ENCODE measurements at places on chromosomes 16 and 17.

GRCh38 chr16:72876981-72877373 lies 171.0 kb downstream of the ZFHX3 start:
- H3K36me3 ChIP-seq = no peaks in the 10 kb centered on the region
- no peak overlapping the region for H3K27ac ChIP-seq
- no peak for DNase-seq
- no peaks in the 10 kb centered on the region for H3K4me1 ChIP-seq
- no peaks in the 10 kb centered on the region for H3K27me3 ChIP-seq
- H3K4me3 ChIP-seq = no peak overlapping the region

DNA sequence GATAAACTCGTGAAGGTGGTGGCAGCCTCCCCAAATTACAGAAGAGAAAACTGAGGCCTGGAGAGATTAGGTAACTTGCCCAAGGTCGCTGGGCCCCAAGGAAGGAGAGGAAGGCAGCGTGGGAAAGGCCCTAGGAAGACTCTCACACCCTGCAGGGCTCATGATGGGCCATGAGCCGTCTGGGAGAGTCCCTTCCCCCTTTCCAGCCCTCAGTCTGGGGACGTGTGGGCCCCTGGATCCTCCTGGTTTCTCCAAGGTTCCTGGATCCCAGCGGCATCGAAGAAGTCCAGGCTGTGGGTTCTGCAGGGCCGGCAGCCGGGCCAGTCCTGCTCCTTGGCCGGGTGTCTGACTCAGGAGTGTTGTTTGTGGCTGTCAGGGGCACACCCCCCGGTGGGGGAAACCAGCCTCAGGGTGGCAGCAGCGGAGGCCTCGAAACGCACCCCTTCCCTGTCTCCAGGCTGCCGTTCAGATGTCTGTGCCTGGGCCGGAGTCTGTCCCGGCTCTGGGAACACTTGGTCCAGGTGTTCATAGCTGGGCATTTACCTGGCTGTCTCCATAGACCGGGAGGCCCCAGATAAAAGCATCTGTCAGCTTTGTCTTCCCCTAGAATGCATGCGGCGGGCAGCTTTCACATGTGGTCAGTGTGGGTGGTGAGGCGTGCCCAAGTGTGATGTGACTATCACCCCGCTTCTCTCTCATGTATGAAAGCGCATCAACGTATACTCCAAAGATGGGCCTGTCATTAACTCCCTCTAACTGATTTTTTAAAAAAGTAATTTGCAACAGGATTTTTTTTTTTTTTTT lies 3.7 kb upstream of the RAP1GAP2 start:
- H3K36me3 ChIP-seq = no peaks in the 10 kb centered on the region
- H3K4me1 ChIP-seq = peaks cover 26% of the 10 kb centered on the region
- no peak overlapping the region for H3K27ac ChIP-seq
- H3K27me3 ChIP-seq = no peaks in the 10 kb centered on the region
- H3K4me3 ChIP-seq = no peak overlapping the region
- DNase-seq = no peak

GRCh38 chr17:76943781-76944213 lies 75.6 kb downstream of the MGAT5B start:
- no peak overlapping the region for H3K4me3 ChIP-seq
- H3K27me3 ChIP-seq = no peaks in the 10 kb centered on the region
- DNase-seq = no peak
- no peaks in the 10 kb centered on the region for H3K4me1 ChIP-seq
- no peak overlapping the region for H3K27ac ChIP-seq
- no peaks in the 10 kb centered on the region for H3K36me3 ChIP-seq

DNA sequence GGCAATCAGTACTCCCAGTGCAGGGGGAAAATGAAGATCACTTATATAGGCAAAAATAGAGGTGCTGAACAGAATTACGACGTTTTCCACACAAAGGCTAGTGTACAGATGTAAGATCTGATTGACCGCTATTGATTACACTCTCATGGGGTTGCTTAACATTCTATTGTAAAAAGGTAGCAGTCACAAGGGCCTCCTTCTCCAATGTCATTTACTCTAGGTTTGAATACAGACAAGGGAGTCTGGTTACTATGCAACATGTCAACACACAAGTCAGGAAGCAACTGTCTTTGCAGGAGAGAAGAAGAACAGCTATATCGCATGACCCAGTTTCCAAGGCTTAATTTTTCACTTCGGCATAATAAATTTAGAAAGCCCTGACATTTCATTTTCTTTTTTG lies 7.9 kb downstream of the KRT37 start:
- H3K36me3 ChIP-seq = no peaks in the 10 kb centered on the region
- H3K27me3 ChIP-seq = no peaks in the 10 kb centered on the region
- no peak for DNase-seq
- no peak overlapping the region for H3K4me3 ChIP-seq

DNA sequence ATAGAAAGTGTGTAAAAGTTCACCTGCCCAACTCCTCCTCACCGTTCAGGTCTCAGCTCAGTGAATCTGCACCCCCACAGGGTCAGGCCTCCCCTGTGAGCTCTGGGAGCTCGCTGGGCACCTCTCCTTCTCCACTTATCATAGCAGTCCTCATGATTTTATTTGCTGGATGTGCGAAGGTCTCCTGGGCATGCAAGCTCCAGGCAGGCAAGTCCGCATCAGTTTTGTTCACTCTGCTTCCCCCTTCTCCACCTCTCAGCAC lies 112.8 kb downstream of the ZNF423 start:
- H3K4me1 ChIP-seq = no peaks in the 10 kb centered on the region
- no peak overlapping the region for H3K4me3 ChIP-seq
- DNase-seq = no peak
- H3K36me3 ChIP-seq = no peaks in the 10 kb centered on the region
- no peak overlapping the region for H3K27ac ChIP-seq

DNA sequence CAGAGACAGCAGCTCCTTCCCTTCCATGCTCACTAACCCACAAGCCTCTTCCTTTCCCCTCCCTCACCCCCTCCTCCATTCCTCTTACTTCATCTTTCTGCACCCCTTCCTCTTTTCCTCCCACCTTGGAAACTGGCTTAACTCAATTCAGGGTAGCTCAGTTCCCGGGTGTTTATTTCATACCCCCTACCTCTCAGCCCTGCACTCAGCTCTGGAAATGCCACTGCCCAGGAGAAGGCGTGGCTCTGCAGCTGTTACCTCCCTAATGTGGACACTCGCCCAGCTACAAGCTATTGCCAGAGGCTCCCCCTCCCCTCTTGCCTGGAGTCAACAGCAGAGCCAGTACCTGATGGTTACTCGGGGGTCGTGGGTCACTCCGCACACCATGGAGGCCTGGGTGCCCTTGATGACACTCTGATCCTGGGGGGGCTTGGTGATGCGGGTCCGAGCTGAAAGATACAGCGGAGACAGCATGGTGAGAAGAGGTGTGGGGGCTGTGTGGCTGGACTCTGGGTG lies 118.4 kb upstream of the CDC42EP4 start:
- no peaks in the 10 kb centered on the region for H3K36me3 ChIP-seq
- DNase-seq = no peak
- no peaks in the 10 kb centered on the region for H3K27me3 ChIP-seq
- H3K27ac ChIP-seq = no peak overlapping the region
- H3K4me1 ChIP-seq = no peaks in the 10 kb centered on the region

- no peaks in the 10 kb centered on the region for H3K27me3 ChIP-seq
- H3K4me3 ChIP-seq = peak overlapping the region; percentile 95
- no peaks in the 10 kb centered on the region for H3K4me1 ChIP-seq
- H3K36me3 ChIP-seq = peaks cover 29% of the 10 kb centered on the region
- peak overlapping the region; percentile 15 for H3K27ac ChIP-seq
These were observed 3.2 kb downstream of the ACTG1 start for GRCh38 chr17:81509207-81509971.

- no peak for DNase-seq
- H3K27ac ChIP-seq = no peak overlapping the region
- H3K27me3 ChIP-seq = no peaks in the 10 kb centered on the region
- no peak overlapping the region for H3K4me3 ChIP-seq
- no peaks in the 10 kb centered on the region for H3K4me1 ChIP-seq
These were observed 29.0 kb downstream of the HELZ start for GRCh38 chr17:67215991-67216421.

DNA sequence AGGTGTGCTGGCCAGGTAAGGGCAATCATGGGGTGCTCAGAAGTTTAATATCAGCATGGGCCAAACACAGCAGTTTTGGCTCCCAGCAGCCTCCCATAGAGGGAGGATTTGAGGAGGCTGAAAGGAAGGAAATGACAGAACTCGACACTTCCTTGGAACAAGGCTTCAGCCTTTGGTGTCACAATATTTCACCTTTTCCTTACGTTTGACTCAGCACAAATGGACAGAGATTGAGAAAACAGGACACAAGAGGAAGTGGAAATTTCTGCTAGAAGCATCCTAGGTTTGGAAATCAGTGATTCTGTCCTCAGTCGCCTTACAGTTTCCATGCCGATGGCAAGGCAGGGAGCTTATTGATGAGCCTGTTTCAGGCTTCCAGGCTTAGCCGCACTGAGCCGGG lies 181.4 kb downstream of the MAF start:
- no peaks in the 10 kb centered on the region for H3K4me1 ChIP-seq
- H3K27me3 ChIP-seq = no peaks in the 10 kb centered on the region
- H3K27ac ChIP-seq = no peak overlapping the region
- no peak overlapping the region for H3K4me3 ChIP-seq

GRCh38 chr16:4537376-4538343 lies 913 bp downstream of the CDIP1 start:
- no peaks in the 10 kb centered on the region for H3K36me3 ChIP-seq
- H3K27me3 ChIP-seq = no peaks in the 10 kb centered on the region
- H3K4me3 ChIP-seq = peak overlapping the region; percentile 70
- peaks cover 11% of the 10 kb centered on the region for H3K4me1 ChIP-seq

DNA sequence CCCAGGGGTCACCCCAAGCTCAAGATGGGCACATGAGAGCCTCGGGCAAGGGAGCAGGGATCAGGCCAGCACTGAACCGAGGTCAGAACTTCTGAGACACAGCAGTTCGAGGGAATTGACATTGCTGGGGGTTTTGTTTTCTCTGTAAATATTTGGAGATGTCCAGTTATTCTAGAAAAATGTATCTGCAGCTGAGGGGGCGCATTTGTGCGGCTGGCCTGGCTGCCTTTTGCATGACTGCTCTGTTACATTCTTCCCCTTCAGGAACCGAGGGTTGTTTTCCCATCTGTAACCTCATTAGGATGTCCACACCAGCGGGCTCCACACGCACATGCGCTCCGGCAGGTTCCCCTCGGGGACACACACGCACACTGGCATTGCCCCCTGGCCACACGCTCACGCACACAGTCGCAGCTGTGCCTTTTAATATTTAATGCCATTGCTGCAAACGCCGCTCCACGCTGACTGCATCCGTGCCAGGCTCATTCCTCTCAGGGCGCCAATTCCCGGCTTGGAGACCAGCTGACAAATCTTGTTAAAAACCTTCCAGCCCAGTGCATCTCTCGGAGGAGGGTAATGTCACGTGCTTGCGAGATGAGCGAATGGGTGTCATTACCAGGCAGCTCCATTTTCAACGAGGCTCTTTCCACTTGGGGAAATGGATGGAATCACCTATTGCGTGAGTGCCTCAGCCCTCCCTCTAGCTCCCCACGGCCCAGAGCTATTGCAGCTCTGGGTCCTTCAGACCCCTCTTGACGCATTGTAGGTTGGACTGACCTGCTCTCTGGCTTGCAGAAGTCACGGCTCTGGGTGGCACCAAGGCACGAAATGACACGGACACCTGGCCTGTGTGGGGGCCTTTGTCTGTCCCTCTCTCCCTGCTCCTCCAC lies 13.1 kb downstream of the CCR7 start:
- H3K4me1 ChIP-seq = peaks cover 45% of the 10 kb centered on the region
- no peak overlapping the region for H3K4me3 ChIP-seq
- no peak for DNase-seq
- H3K27ac ChIP-seq = no peak overlapping the region
- peaks cover 10% of the 10 kb centered on the region for H3K36me3 ChIP-seq

DNA sequence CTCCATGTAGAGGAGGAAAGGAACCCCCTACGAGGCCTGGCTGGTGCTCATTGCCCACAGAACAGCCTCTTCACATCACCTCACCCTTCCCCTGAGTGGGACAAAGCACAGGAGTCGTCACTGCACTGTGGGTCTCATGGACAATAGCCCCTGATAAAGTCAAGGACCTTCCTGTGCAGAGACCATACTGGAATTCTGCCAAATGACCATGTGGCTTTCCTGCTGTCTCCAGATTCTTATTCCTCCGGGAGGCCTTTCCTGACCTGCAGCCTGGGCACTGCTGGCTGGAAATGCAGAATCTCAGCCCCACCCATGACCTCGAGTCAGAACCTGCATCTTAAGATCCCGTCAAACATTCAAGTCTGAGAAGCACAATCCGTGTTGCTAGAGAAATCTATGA lies 60.5 kb upstream of the ERN1 start:
- no peaks in the 10 kb centered on the region for H3K4me1 ChIP-seq
- H3K27me3 ChIP-seq = no peaks in the 10 kb centered on the region
- peaks cover 1% of the 10 kb centered on the region for H3K36me3 ChIP-seq
- no peak overlapping the region for H3K4me3 ChIP-seq

GRCh38 chr16:78478267-78478861 lies 378.9 kb downstream of the WWOX start:
- H3K4me1 ChIP-seq = peaks cover 7% of the 10 kb centered on the region
- DNase-seq = no peak
- no peaks in the 10 kb centered on the region for H3K36me3 ChIP-seq
- H3K27me3 ChIP-seq = no peaks in the 10 kb centered on the region
- H3K4me3 ChIP-seq = no peak overlapping the region
- H3K27ac ChIP-seq = no peak overlapping the region

- no peaks in the 10 kb centered on the region for H3K27me3 ChIP-seq
- no peak overlapping the region for H3K27ac ChIP-seq
- peaks cover 60% of the 10 kb centered on the region for H3K4me1 ChIP-seq
- no peaks in the 10 kb centered on the region for H3K36me3 ChIP-seq
- no peak overlapping the region for H3K4me3 ChIP-seq
These were observed 2.7 kb downstream of the CCDC102A start for GRCh38 chr16:57533431-57534336.

DNA sequence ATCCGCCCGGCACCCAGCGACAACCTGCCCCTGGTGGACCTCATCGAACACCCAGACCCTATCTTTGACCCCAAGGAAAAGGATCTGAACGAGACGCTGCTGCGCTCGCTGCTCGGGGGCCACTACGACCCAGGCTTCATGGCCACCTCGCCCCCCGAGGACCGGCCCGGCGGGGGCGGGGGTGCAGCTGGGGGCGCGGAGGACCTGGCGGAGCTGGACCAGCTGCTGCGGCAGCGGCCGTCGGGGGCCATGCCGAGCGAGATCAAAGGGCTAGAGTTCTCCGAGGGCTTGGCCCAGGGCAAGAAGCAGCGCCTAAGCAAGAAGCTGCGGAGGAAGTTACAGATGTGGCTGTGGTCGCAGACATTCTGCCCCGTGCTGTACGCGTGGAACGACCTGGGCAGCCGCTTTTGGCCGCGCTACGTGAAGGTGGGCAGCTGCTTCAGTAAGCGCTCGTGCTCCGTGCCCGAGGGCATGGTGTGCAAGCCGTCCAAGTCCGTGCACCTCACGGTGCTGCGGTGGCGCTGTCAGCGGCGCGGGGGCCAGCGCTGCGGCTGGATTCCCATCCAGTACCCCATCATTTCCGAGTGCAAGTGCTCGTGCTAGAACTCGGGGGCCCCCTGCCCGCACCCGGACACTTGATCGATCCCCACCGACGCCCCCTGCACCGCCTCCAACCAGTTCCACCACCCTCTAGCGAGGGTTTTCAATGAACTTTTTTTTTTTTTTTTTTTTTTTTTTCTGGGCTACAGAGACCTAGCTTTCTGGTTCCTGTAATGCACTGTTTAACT lies 1.0 kb downstream of the NOG start:
- DNase-seq = no peak
- H3K27ac ChIP-seq = no peak overlapping the region
- peaks cover 13% of the 10 kb centered on the region for H3K27me3 ChIP-seq
- H3K36me3 ChIP-seq = no peaks in the 10 kb centered on the region

GRCh38 chr16:14249291-14250032 lies 178.3 kb downstream of the MRTFB start:
- peaks cover 7% of the 10 kb centered on the region for H3K36me3 ChIP-seq
- H3K27me3 ChIP-seq = no peaks in the 10 kb centered on the region
- no peak overlapping the region for H3K4me3 ChIP-seq
- no peaks in the 10 kb centered on the region for H3K4me1 ChIP-seq
- H3K27ac ChIP-seq = no peak overlapping the region

GRCh38 chr17:61770043-61770442 lies 93.3 kb downstream of the BRIP1 start:
- H3K36me3 ChIP-seq = peaks cover 2% of the 10 kb centered on the region
- H3K27me3 ChIP-seq = no peaks in the 10 kb centered on the region
- no peaks in the 10 kb centered on the region for H3K4me1 ChIP-seq
- H3K27ac ChIP-seq = no peak overlapping the region
